H1 (cell line): ENCODE measurements at places on chromosomes 2 and 18. TPM values are rescaled to one million over a fixed set of nuclear protein-coding genes. Genes with fewer than 3 reads are reported as not detected.

Gene TSPYL6
- total RNA-seq: not detected in 2 replicates

- DNase-seq: no peak
Measured at GRCh38 chr2:109105113-109105512, 23.9 kb upstream of the SH3RF3 start.

DNA sequence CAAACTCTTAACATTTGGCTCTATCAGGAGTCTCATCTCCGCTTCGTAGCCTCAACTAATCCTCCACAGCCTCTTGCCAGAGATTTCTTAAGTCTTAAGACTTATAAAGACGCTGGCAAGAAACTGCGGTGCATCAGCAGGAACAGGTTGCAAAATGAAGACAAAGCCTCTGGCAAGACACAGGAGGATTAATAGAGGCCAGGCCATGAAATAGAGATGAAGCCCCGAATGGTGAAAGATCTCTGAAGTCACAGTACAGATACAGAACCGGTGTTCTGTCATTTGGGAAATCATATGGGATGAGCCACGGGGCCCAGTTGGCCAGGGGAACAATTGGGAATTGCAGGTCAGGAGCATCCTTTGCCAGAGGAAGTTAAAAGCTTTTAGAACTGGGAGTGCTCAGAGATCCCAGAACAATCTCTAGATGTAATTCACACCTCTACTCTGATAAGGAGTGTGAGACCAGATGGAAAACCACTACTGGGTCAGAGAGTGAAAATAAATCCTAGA is 190.9 kb upstream of the FOSL2 start:
- no peak for DNase-seq

DNA sequence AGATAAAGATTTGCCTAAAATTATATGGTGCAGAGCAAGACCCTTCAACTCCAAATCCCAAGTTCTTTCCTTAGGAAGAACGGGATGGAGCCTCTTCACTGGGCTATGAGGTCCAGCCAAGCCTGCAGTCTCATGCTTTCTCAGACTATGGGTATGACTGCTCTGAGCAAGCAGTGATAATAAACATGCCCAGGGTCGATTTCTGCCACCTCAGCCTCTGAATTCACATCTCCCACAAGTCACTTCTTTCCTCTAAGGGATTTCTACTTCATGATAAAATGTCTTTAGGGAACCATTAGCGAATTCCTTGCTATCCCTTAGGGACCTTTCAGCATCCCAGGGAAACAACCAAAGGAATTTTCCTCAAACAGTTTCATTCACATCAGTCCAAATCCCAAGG is 94.8 kb downstream of the GFPT1 start:
- no peak for DNase-seq

Gene SEPTIN10
- 93.6 and 101 TPM in 2 replicates for total RNA-seq

DNA sequence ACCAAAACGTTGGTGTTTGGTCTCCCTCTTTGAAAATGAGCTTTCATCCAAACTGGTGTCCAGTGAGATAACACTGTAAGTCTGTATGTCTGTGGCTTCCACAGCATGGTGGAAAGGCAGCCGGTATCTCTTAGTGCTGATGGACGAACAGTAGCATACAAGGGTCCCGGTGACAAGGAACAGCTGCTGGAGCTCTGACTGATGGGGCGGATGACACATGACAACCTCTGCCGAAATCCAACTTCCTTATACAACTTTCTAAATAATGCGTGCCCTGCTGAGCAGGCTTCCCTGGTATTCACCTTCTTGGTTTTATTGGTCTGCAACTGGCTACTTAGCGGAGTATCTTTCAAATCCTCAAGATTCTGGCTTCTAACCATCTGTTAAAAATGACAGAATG is 216.2 kb downstream of the SRBD1 start:
- no peak for DNase-seq

- no peak for DNase-seq
Measured at GRCh38 chr2:124652099-124652498, 627.0 kb downstream of the CNTNAP5 start.

- DNase-seq: peak; percentile 45
Measured at GRCh38 chr18:79789091-79789891, 8.4 kb upstream of the KCNG2 start.

DNA sequence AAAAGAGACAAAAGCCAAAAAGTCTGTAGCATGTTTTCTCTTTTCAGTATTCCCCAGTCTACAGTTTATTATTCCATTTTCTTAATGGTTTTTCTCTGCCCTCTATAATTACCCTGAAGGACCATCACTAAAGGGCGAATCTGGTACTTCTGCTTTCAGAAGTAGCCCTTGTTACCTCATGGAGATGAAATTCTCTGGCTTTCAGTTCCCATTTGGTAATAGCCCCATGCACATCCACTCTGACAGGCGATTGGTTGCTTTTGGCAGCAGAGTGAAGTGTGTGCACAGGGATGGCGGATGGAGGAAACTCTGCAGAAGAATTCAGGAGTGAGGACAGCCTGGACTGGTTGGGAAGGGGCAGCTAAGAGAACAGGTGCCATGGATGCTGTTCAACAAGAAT is 66.3 kb upstream of the NABP1 start:
- DNase-seq: no peak

- no peak for DNase-seq
Measured at GRCh38 chr2:150429384-150429961, 58.0 kb downstream of the RND3 start.

Gene IL1F10
- not detected in 2 replicates for total RNA-seq

Gene BCL11A
- 59.3 and 61.3 TPM in 2 replicates for total RNA-seq

- no peak for DNase-seq
Measured at GRCh38 chr2:37588316-37588777, 83.1 kb downstream of the CDC42EP3 start.

GRCh38 chr2:188675391-188676009 is 298.7 kb upstream of the COL3A1 start:
- no peak for DNase-seq

DNA sequence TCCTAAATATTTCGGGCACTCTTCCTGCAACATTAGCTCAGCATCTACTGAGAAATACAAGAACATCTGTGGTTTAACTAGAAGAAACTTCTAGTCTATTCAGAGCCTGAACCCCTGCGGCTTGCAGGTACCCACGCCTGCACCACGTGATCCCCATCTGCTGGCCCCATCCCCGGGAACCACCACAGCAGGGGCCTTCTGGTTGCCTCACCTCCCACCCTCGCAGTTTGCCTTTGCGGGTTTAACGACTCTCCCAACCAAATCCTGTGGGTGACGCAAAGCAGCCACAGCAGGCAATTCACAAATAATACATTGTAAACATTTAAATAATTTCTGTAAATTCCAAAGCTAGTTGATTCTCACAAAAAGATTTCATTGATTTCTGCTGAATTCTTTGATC is 90.2 kb upstream of the TMEM18 start:
- no peak for DNase-seq

GRCh38 chr2:19425419-19425818 is 67.0 kb upstream of the OSR1 start:
- DNase-seq: no peak

DNA sequence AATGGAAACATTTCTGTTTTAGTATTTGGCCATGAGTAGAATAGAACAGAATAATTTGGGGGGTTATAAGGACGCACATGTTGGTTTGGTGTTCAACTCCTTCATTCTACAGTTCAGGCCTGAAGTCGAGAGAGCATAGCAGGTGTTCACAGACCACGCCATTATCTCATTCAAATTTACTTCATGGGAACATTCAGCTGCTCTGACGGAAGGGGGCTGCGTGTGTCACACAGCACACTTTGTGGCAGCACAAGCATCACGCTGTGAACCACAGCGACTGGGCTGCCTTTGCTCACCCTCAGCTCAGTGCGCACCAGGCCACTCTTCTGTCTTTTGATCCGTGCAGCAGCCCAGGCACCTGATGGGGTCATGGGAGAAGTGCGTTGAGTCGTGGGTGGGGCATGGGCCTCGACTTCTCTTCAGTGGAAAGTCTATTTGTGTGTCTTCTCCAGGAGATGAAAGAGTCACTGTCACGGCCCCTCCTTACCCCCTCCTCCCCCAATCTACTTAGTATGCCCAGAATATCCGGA is 348.6 kb upstream of the SALL3 start:
- no peak for DNase-seq

Gene CYTIP
- total RNA-seq: 0.23 TPM in 1 of 2 replicates, not detected in the other

Gene CCL20
- not detected in 2 replicates for total RNA-seq

Gene LPIN2
- total RNA-seq: 13.8 and 14.2 TPM in 2 replicates

Gene CXCR4
- total RNA-seq: 1.3 and 1.8 TPM in 2 replicates

Gene NDUFV2
- total RNA-seq: 191 and 196 TPM in 2 replicates

GRCh38 chr2:120860579-120860922 is 124.9 kb downstream of the GLI2 start:
- DNase-seq: no peak

GRCh38 chr2:195651046-195651445 is 6.0 kb upstream of the SLC39A10 start:
- DNase-seq: no peak
